ENCODE measurements at places on chromosomes 7 and 10. TPM values are rescaled to one million over a fixed set of nuclear protein-coding genes. Genes with fewer than 3 reads are reported as not detected.

DNA sequence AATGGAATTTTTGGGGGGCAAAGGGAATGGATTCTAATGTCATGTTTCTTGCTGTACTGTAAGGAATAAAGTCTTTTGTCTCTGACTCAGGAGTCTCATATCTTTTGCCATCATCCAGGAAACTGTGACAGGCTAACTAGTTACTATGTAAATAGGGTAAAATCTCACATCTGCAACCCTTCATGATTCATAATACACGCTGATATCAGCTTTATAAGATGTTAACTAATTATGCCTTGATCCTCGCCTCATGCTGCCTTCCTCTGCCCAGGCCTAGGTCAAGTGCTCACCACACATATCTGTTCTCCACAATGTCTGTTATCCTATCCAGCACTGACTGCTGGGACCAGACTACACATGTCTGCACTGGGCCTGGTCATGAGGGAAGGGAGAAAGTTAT lies 81.3 kb upstream of the CXCL12 start:
- no peak for DNase-seq

The SEC31B gene
- 0.48 TPM for total RNA-seq

DNA sequence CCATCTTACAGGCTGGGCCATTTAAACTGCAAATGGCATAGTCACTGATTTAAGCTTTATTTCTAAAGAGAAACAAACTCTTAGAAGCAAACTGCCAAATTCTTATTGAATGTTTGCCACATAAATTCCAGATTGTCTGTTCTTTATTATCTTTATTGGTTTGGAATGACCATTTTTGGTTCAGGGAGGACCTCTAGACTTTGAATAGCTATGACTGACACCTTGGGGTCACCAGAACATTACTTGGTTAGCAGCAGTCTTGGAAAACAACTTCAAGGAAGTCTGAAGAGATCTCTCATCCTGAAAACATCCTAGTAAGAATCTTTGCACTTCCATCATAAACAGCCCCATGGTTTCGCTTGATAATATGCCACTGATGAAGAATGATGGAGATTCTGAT lies 197.1 kb downstream of the SUGCT start:
- no peak for DNase-seq

- no peak for DNase-seq
These were observed 175.3 kb downstream of the MBL2 start for GRCh38 chr10:52597189-52597863.

DNA sequence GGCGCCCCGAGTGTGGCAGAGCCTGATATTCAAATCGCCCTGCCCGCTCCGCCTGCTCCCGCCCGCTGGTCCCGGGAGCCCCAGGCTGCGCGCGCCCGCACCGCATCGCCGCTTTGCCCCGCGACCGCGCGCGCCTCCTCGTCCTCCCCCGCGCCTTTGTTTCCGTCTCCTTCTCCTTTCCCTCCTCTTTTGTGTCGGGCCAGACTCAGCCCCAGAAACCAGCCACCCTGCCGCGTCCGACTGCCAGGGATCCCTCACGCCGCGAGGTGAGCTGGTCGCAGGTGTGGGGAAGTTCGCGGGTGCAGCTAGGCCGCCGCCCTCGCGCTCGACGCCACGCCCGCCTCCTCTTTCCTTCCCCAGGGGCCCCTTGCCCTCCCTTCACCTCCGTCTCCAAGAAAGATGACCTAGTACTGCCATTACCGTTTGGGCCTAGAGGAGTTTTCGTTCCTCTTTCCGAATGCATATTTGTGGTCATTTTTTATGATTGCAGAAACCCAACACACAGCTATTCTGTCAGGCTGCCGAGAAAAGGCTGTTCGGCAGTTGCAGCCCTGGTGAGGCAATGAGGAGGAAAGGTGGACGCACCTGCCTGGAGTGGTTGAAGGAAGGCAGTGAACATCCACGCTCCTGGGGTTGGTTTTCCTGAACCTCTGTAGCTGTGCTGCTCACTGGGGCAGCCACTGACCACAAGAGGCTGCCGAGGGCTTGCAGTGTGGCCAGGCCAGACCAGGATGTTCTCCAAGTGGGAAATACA lies 107.3 kb downstream of the SNX10 start:
- DNase-seq = peak; percentile 58

DNA sequence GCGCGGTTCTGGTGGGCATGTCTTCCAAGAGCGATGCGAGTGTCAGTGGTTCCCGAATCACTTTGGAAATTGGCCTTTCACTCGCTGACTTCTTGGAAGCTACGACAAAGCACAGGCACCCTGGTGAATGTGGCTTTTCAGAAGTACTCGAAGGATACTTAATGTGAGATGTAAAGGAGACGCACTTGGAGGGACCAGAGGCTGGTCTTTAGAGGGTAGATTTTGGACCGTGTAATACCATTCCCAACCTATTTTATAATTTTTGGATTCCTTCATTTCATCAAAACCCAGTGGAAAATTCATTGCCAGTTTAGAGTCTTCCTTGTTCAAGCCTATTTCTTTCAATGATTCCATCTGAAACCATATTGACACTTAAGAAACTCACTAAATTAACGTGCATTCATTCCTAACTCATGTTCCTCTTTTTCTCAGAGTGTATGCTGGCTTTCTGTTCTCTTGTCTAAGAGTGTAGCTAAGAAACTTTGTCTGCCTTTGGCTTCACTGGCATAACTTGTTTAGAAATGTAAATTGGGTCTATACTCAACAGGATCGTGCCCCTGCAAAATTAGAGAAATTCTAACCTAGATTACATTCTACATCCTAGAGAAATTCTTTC lies 645 bp upstream of the COPG2 start:
- DNase-seq = no peak

DNA sequence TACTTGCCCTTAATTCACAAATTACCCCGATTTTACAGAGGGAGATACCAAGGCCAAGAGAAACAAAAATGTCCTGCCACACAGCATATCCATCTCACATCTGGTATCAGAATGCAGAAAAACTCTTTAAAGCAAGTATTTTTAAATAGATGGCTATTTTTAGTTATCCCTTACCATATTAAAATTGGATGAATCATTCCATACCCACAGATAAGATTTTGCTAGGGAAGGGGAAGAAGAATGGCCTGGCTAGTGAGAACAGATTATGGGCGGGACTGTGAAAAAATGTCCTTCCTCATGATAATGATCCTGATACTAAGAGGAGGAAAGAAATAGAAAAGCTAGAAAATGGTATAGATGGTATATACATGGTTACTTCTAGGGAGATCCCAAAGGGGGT lies 80.6 kb upstream of the GATAD1 start:
- no peak for DNase-seq

The CFAP58 gene
- total RNA-seq = 0.21 TPM

DNA sequence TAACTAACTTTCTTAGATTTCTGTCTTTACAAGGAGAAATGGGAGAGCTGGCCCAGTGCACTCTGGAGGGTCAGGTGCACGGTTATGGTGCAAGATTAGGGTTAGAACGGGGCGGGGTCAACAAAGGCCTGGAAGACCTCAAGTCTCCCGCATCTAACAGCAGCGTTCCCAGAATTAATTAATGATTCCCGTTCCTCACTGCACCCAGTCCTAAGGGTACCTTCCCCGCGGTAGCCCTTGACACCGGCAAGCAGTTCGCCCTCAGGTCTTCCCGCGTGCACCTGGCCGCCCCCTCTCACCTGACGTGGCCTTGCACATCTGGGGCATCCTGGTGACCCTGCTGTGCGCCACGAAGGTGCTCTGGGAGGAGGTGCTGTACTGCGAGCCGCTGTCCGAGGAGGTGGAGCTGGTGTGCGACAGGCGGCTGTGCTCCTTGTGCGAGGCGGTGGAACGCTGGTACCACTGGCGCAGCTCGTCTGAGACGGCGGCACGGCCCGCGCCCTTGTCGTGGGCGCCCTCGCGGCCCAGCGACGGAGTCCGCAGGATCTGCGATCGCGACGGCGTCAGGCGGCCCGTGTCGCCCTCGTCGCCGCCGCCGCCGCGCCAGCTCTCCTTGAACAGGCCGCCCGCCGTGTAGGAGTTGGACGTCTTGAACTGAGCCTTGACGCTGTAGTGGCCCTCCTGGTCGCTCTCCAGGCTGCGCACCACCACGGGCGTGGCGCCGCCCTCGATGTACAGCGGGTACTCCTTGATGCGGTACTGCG lies 69.8 kb downstream of the PRPF18 start:
- no peak for DNase-seq

The AKR1D1 gene
- 0.13 TPM for total RNA-seq

DNA sequence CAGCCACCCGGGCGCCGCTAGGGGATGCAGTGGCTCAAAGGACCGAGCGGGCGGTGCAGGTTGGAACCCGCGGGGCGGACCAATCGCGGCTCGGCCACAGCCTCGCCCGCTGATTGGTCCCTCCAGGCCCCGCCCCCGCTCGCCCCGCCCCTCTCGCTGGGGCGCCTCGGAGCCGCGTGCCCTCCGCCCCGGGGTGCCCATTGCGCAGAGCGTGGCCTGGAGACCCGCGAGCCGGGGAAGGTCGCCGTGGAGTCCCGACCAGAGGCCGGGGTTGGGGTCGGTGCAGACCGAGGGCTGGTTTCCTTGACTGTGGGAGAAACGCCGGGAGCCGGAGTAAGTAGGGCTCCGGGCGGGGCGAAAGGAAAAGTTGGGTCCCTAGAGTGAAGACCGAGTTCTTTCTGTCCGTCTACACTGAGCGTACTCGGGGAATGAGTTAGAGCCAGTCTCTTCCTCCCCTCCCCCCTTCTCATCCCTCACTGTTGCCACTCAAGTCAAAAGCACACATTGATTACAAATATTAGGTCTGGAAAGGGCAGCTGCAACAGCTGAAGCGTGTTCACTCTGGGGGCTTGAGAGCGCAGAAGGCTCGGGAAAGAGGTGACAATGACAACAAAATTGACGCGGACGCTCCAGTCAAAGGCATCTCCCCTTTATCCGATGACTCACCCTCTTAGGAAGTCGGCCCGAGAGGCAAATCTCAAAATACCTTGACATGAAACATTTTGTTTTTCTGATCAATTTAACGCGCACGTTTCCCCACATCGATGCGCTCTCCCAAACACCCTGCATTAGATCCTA lies 843 bp upstream of the GATA3 start:
- peak; percentile 78 for DNase-seq

The RAMP3 gene
- total RNA-seq = not detected

Measured in SK-MEL-5 (cell line).